ENCODE measurements at places on chromosomes 5 and 9.
A peak's percentile ranks its signal among the peaks of the same experiment; 100 is the strongest.

- no peak for DNase-seq
Observed at GRCh38 chr9:14554886-14555285, 138.3 kb downstream of the ZDHHC21 start.

- DNase-seq, result no peak
Observed at GRCh38 chr5:34721327-34721726, 65.2 kb downstream of the RAI14 start.

GRCh38 chr9:130891688-130892476, 4.7 kb downstream of the QRFP start:
- no peak for DNase-seq

- peak; percentile 8 for DNase-seq
Observed at GRCh38 chr5:77171141-77171910, 39.2 kb upstream of the PDE8B start.

DNA sequence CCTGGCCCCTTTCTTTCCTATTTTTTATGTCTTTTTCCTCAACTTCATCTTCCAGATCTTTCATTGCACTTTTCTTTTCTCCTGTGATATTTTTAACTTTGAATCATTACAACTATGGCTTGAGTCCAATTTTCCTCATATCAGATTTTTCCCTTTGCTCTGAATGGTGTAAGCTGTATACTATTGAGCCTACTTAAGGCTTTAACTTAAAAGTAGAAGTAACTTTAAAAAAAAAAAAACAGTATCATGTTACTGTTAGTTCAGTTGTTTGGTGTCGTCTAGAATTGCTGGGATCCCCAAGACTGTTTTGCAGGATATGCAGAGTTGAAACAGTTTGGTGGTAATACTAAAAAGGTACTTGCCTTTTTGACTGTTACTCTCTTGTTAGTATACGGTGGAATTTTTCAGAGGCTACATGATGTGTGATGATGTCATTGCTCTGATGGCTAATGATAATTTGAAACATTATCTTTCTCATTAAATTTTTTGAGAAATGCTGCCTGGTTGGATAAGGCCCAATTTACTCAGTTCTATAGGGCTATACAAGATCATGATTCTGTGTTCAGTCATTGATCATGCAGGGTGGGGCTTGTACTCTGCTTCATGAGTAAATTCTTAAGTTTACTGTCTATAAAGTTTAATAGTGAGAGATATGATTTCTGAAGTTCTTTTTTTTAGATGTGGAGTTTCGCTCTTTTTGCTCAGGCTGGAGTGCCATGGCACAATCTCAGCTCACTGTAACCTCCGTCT, 8.8 kb downstream of the NAA35 start:
- DNase-seq, result no peak

- no peak for DNase-seq
Observed at GRCh38 chr5:35213608-35214007, 16.7 kb downstream of the PRLR start.

DNA sequence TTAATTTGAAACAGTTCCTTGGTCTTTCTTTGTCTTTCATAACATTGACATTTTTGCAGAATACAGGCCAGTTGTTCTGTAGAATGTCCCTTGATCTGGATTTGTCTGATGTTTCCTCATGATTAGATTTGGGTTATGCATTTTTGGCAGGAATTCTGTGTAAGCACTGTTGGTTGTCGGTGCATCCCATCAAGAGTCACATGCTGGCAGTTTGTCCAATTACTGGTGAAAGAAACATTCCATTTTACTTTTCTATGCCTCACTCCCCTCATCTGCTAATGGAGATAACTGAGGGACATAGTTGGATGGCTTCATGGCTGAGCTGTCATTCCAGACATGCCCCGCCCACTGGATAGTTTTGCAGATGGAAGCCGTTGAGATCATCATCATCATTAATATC, 7.6 kb upstream of the ZNF618 start:
- DNase-seq, result no peak

DNA sequence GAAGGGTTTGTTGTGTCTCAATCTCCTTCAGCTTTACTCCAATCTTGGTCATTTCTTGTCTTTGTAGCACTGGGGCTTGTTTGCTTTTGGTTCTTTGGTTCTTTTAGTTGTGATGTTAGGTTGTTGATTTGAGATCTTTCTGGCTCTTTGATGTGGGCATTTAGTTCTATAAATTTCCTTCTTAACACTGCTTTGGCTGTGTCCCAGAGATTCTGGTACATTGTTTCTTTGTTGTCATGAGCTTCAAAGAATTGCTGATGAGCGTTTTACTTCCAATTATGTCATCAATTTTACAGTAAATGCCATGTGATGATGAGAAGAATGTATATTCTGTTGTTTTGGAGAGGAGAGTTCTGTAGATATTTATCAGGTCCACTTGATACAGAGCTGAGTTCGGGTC, 353.3 kb downstream of the MAN2A1 start:
- no peak for DNase-seq

- no peak for DNase-seq
Observed at GRCh38 chr5:157672976-157673375, 1.6 kb downstream of the C5orf52 start.

- peak; percentile 32 for DNase-seq
Observed at GRCh38 chr5:118597543-118597942, 390.8 kb downstream of the DTWD2 start.

DNA sequence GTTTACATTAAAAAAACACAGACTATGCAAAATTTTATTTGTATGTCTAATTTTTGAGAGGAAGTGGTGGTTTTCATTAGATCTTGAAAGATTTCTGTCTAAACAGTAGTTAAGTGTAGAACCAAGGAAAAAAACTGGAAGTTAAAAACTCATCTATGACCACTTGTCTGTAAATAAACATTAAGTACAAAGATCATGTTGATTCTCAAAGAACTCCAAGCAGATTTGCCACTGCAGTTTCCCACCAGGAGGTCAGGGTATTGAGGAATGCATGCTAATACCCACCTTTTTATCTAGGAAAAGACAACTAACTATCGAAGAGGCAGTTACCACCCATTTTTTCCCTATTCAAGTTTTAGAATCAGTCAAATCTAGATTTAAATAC, 1.9 kb downstream of the STOM start:
- no peak for DNase-seq

DNA sequence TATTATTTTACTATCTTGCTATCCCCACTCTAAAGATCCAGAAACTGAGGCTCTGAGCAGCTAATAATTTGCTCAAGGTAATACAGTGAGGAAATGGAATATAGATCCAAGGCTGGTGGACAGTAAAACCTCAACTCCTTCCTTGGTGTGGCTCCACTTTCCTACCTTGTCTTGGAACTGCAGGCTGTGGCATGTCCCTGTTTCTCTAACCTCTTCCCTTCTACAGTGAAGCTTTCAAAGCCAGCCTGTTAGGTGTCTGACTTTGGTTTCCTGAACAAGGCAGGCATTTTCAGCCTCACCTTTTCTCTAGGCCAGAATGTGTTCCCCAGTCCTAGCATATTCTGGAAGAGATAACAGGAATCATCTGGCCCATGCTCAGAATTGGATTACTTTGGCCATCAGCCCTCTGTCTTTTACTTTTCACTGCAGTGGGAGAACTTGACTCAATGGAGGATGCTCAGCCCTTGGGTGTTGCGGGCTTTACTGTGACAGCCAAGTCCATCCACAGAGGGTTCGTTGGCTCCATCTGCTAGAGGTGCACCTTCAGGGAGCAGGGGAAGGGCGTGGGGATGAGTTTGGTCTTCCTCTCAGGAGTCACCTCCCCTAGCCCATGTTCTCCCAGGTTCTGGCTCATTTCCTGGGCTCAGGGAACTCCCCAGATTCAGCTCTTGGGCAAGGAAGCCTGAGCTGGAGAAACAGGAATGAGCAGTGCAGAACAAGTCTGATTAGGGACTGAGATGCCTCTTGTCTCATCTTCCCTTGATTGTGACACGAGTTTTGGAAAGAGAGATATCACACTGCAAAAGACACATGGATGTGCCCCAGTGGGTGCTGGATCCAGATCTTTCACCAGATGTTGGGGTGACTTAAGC, 1.1 kb downstream of the NIPAL4 start:
- DNase-seq, result no peak

GRCh38 chr5:141623186-141623585, 4.4 kb upstream of the DIAPH1 start:
- no peak for DNase-seq

- no peak for DNase-seq
Observed at GRCh38 chr9:4923580-4924544, 61.2 kb upstream of the JAK2 start.

DNA sequence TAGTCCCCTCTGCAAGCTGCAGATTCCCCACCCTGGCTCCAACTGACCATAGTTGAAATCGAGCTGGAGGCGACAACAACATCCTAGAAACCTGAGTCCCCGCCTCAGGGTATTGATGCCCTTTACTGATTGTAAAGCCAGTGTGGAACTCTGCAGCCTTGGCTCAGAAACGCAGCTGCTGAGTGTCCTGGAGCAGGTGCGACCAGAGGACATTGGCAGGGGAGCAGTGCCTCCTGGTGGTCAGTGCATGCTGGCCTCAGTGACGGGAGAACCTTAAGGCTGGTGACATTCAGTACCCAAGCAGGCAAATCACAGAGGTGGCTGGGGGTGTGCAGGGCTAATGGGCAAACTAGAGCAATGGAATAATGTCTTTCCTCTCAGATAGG, 20.4 kb upstream of the ZNF354B start:
- peak; percentile 31 for DNase-seq

DNA sequence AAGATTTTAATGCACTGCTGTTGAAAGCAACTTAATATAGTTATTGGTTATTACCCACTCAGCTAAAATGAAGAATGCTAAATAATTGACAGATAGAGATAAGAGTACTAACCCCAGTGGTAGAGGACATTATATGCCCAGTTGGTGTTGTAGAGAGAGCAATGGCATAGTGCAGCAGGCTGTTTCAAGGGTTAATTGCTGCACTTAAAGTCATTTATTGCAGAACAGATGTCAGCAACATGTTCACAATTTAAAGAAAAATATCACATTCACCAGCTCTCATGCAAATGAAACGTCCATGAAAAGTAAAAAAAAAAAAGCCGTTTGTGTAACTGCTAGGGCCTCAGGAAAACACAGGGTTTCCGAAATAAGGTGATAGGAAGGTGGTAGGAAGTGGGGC, 254.6 kb downstream of the MTRR start:
- no peak for DNase-seq

DNA sequence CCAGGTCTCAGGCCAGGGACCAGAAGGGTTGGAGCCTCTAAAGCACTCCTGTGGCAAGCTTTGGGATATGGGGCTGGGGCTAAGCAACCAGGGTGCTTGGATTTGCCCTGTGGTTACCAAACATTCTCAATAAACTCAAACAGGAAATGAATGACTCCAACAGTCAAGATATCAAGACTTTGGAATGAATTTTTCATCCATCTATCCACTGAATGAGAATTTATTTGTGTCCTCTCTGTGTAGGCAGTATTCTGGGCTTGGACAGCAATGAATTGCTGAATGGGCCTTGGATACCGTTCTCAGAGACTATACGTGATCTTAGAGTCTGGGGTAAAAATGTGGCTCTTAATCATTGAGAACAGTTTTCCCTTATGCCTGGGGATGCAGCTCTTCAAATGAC, 212.5 kb downstream of the DAB2IP start:
- DNase-seq, result no peak

GRCh38 chr5:180718810-180719453, 20.9 kb downstream of the OR2Y1 start:
- DNase-seq, result peak; percentile 34

DNA sequence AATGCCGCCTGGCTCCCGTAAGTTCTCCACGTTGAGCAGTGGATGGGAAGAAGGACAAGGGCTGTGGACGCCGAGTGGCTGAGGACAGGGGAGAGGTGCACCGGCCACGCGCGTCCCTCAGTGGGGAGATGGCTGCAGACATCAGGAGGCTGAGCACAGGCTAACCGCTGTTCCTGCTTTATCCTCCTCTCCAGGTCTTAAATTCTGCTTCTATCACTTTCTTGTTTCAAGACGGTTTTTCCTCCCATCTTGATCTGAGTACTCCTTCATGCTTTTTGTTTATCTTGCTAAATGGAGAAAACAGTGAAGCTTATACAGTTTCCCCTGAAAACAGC, 42.1 kb upstream of the SLC6A19 start:
- DNase-seq, result no peak

DNA sequence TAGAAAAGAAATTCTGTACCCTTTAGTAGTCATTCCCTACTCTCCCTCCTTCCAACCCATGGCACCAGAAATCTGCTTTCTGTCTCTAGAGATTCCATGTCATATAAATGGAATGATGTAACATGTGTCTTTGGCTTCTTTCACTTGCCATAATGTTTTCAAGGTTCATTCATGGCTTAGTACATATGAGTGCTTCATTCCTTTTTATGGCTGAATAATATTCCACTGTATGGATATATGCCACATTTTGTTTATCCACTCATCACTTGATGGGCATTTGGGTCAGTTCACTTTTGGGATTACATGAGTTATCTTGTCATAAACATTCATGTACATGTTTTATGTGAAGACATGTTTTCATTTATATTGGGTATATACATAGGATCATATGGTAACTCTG, 19.4 kb downstream of the POLR3G start:
- DNase-seq, result no peak

DNA sequence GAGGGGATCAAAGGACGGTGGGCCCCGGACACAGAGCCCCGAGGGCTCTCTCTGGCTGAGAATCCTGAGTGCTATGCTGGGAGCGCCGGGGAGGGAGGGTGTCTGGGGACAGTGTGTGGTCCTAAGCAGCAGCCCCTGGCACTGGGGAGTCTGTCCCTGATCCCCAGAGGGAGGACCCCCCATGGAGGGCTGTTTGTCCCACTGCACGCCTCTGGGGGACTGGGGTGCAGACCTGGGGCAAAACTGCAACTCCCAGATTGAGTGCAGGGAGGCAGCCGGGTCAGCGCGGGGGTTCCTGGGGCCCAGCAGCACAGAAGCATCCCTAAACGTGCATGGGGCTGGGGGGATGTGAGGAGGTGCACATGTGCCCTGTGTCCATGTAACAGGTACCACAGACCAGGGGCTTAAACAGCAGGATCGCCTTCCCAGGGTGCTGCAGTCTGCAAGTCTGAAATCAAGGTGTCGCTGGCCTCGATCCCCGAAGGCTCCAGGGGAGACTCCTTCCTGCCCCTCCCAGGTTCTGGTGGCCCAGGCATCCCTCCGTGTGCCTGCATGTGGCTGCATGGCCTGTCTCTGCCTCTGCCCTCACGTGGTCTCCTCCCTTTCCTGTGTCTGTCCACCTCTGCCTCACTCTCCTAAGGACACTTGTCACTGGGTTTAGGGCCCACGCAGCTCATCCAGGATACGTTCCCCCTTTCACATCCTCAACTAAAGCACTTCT, 35.9 kb upstream of the IRX4 start:
- no peak for DNase-seq

DNA sequence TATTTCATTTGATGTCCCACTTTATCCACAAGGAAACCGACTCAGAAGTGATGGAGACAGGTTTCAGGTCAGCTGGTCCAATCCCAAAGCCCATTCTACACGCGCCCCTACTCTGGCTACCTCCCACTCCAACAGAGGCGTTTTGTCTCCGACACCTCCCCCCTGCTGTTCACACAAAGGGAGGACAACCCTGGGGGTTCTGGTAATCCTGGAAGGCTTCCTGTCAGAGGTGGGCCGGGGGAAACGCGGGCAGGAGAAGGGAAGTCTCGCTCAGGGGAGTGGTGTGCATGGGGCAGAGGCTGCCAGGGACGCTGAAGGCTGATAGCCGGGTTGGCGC, 39.7 kb upstream of the GABRP start:
- no peak for DNase-seq
